Progenitor cell of endocrine pancreas (in vitro differentiated cells): ENCODE measurements at places on chromosomes 7 and 10.

DNA sequence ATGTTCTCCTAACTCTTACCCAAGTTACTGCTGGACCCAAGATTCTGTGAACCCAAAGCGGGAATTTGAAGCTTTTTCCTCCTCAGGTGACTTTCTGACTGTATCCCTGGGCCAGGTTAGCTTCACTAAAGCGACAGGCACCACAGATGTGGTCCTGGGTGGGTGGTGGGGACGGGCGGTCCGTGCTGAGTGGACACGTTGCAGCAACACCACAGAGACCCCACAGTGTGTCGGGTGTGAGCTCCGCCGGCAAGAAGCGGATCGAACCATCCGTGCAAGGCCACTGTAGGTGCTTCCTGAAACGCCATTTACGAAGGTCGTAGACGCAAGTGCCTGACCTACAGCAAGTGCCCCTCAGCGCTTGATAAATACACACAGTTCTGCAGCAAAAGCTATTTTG is 325.9 kb downstream of the ADARB2 start:
- no peak for DNase-seq

DNA sequence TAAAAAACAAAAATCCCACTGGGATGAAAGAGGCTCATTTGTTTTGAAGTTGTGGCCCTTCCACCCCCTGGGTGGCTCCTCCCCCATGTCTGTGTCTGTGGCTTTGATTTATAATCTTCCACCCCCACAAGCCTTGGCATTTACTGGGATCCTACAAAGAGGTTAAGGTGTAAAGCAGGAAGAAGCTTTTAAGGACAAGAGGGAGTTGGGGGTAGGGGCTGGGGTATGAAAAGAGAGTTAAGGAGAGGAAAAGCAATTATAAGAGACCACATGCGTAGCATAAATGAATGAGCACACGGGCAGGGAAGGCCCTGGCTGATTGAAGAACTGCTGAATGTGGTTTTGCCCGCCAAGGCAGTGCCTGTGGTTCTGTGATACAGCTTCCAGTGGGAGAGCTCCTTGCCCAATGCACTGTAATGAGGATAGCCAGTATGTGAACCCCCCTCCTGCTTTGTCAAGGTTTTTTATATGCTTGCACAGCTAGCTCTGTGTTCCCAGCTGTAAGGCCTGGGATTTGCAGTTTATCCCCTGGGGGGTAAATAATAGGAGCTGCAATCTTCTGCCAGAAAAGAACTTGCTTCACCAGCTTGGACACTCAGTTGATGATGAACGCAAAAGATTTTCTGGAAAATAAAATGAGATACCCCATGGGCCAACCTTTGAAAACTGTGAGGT is 34.7 kb upstream of the KMT2E start:
- no peak for DNase-seq

DNA sequence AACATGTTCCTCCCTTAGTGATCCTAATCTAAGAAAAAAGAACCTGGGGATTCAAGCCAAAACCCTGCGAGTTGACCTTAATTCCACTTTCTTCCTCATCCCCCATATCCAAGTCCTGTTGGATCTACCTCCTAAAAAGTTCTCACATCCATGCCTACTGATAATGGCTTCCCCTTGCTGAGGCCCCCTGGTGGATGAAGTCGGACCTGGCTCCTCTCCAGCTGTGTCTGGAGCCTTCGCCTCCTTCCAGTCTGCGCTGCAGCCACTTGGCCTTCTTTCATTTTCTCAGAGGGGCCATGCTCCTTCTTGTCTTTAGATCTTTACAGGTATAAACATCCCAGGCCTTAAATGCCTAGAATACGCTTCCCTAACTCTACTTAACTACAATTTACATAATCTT is 8.1 kb downstream of the PDE1C start:
- DNase-seq, result peak; percentile 33

- no peak for DNase-seq
Observed at GRCh38 chr10:125836746-125837145, 13.4 kb downstream of the BCCIP start.

- no peak for DNase-seq
Observed at GRCh38 chr10:33290321-33291052, 44.0 kb downstream of the NRP1 start.

- no peak for DNase-seq
Observed at GRCh38 chr7:81499262-81500116, 270.4 kb downstream of the HGF start.

DNA sequence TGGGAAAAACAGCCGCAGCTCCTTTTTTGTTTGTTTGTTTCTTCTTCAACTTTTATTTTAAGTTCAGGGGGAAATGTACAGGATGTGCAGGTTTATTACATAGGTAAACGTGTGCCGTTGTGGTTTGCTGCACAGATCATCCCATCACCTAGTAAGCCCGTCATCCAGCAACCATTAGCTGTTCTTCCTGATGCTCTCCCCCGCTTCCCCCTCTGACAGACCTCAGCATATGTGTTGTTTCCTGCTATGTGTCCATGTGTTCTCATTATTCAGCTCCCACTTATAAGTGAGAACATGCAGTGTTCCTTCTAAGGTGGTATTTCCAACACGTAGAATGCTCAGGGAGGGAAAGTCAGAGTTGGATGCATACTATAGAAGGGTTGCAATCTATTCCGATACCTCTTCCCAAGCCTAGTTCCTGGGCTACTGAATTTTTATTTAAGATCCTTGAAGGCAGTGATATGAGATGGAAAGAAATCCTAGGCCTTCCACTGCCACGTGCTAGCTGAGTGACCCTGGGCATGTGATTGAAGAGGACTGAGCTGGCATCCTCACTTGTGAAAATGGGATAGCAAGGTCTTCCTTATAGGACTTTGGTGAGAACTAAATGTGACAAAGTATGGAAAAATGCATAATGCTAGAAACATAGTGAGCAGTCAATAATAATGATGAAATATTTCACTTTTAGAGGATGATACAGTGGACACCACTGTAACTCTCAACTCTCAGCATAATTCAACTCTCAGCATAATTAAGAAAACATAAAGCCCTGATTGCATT is 278.5 kb downstream of the REEP3 start:
- no peak for DNase-seq

DNA sequence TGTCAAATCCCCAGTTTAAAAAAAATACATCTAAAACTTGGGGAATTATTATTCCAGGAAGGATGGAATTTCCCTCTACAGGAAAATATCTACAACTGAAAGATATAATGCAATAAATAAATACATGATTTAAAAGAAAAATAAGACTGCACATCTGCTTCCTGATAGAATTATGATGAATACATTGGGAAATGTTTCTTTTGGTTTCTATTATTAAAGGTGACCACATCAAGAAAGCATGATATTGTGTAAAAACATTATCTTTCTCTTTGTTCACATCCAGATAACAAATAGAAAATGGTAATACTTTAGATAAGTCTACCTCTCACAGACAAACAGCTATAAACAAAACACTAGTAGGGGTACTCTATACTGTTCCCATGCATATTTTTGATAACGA is 19.2 kb downstream of the SEMA3D start:
- no peak for DNase-seq

GRCh38 chr7:55552320-55553023 is 19.8 kb downstream of the VOPP1 start:
- DNase-seq, result no peak

GRCh38 chr10:11238893-11239292 is 221.2 kb downstream of the CELF2 start:
- no peak for DNase-seq

DNA sequence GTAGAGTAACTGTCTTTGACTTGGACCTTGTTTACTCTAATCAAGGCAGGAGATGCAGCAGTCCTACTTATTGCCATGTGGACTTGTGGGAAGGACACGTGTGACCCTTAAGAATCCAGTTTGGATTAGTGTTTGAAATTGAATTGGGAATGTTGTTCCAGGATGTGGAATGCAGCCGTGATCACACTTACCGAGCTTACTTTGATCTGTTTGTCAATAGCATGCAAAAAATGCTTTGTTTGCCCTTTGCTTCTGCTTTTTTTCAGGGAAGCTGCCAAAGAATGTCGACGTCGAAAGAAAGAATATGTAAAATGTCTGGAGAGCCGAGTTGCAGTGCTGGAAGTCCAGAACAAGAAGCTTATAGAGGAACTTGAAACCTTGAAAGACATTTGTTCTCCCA is 84.7 kb downstream of the CREM start:
- no peak for DNase-seq

DNA sequence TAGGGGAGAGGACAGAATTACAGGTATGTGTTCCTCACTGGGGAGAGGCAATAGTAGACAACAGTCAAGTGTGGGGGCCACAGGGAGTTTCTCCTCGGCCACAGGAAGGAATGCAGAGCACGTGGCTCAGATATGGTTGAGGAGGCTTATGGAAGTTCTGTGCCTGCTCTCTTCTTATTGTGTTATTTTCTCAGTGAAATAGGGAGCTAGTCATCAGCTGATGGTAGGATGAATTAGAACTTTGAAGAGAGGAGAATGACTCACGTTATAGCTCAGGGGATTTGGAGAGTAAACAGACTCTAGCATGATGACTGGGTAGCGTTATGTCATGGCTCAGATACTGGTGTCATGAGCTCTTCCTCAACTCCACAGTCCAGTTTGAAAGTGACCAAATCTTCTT is 308.3 kb upstream of the IGFBP3 start:
- DNase-seq, result no peak

- DNase-seq, result no peak
Observed at GRCh38 chr7:134197345-134197744, 70.2 kb downstream of the LRGUK start.

DNA sequence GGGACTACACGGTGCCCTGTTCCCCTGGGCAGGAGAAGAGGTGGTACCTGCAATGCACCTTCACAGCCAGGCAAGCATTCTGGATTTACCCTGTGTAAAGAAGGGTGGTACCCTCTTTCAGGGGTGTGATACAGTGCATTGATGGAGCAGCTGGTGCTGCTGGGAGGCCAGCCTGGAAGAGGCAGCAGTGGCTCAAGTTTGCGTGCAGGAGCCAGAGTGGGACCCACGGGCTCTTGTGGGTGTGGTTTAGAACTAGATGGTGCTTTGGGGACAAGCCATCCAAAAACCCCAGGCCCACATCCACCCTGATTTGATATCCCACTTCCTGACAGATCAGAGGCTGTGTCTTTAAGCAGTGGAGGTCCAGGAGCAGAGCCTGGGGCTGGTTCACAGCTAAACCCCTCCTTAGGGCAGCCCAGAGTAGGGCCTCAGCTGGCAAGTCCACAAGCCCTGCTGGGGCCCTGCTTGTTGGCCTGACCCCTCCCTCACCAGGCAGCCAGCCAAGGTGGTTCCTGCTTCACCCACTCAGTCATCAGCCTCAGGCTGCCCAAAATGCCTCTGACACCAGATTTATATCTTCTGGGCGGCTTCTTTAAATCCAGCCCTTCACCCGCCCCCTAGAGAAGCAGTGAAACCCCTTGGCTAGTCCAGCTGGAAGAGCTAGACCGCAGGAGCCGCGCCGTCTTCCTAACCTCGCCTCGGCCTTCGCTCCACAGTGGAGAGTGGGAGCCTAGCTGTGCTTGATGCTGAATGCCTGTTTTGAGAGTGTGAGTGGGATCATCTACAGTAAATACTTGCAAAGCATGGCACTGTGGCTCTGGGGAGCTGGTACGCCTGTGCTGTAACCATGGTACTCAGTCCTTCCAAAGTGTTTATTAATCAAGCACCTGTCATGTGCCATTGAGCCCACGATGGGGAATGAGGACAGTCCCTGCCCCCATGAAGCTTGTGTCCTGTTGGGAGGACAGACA is 1.4 kb upstream of the ASIC3 start:
- DNase-seq, result no peak

- DNase-seq, result no peak
Observed at GRCh38 chr10:42939685-42940366, 137.0 kb upstream of the RET start.

DNA sequence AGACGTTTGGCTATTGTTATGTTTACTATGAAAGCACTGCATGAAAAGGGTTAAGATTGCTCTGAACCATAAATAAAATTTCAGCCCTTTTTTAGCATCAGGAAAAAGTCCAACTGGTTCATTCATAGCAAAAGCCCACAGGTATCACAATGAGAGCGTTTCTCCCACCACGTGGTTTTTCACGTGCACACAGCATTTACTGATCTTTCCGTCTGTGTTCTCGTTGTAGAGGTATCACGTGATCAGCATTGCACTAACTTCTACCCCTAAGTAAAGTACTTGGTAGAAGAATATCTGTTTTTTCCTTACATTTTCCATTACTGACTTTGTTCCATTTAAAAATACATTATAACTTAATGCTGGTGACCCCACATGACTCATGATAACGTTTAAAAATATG is 17.8 kb upstream of the CCDC3 start:
- no peak for DNase-seq

GRCh38 chr10:101939008-101939648 is 95.5 kb upstream of the KCNIP2 start:
- DNase-seq, result no peak
